ENCODE measurements at places on chromosomes 7 and 10. TPM values are rescaled to one million over a fixed set of nuclear protein-coding genes. Genes with fewer than 3 reads are reported as not detected.
A peak's percentile ranks its signal among the peaks of the same experiment; 100 is the strongest.

- DNase-seq, result no peak
Observed at GRCh38 chr7:81776161-81776560, 6.3 kb upstream of the HGF start.

DNA sequence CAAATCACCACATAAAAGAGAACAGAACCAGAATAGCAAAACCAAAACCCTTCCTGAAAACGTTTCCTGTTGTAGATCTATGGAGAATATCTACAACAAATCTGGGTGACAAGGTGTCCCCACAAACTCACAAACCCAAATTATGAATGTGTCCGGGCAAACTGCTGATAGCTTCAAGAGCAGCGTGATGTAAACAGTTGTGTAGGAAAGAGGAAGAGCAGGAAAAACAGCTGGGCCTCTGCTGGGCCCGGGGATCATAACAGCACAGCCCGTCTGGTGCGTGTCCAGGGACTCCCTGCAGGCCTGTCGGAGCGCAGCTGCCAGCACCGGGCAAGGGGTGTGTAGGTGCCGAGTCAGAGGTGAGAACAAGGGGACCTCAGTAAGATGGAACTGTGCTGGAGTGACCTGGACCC lies 53.7 kb downstream of the KCNH2 start:
- no peak for DNase-seq

GRCh38 chr10:65166272-65166671 lies 1645.1 kb downstream of the REEP3 start:
- no peak for DNase-seq

- DNase-seq, result no peak
Observed at GRCh38 chr10:28879875-28880682, 202.8 kb downstream of the BAMBI start.

- no peak for DNase-seq
Observed at GRCh38 chr7:69360913-69361312, 237.4 kb upstream of the AUTS2 start.

The FAM180A gene
- not detected for total RNA-seq

- peak; percentile 57 for DNase-seq
Observed at GRCh38 chr7:44665531-44666213, 59.2 kb downstream of the OGDH start.

- DNase-seq, result peak; percentile 59
Observed at GRCh38 chr7:26199301-26200037, 1.1 kb downstream of the HNRNPA2B1 start.

DNA sequence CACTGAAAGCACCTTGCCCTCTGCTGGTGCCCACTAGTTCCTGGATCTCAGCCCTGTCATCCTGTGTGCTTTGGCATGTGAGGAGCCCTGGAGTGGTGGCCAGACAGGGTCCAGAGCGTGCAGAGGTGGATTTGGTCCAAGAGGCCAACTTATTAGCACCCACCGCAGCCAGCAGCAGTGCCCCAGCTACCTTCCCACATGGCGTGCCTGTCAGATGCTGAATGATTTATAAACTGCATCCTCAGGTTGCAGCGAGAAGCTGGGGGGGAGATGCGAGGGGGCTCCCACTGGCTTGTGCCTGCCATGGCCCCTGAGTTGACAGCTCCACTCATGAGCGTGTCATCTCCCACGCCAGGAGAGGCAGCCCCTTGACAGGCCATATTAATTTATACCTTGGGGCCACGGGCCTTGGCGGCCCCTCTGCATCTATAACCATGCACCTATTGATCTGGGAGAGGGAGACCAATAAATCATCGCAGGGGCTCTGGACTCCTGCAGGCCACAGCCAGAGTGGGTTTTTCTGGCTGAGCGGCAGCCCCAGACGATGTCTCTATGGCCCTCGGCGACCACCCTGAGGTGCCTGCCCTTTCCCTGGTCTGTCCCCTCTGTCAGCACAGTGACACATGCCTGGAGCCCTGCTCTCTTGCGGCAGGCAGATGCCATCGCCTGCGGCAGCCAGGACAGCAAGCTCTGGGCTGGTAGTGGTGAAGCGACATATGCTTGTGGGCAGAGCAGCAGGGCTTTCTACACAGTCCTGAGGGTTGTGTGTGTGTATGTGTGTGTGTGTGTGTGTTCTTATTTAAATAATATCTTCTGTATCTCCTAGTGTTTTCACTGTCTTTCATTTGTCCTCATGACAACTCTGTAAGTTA lies 120.8 kb downstream of the CDH23 start:
- DNase-seq, result no peak

GRCh38 chr7:97078023-97078969 lies 39.2 kb upstream of the SDHAF3 start:
- DNase-seq, result no peak

- no peak for DNase-seq
Observed at GRCh38 chr10:23742368-23742767, 303.5 kb downstream of the OTUD1 start.

GRCh38 chr10:123808906-123809305 lies 82.7 kb downstream of the CPXM2 start:
- DNase-seq, result peak; percentile 43

DNA sequence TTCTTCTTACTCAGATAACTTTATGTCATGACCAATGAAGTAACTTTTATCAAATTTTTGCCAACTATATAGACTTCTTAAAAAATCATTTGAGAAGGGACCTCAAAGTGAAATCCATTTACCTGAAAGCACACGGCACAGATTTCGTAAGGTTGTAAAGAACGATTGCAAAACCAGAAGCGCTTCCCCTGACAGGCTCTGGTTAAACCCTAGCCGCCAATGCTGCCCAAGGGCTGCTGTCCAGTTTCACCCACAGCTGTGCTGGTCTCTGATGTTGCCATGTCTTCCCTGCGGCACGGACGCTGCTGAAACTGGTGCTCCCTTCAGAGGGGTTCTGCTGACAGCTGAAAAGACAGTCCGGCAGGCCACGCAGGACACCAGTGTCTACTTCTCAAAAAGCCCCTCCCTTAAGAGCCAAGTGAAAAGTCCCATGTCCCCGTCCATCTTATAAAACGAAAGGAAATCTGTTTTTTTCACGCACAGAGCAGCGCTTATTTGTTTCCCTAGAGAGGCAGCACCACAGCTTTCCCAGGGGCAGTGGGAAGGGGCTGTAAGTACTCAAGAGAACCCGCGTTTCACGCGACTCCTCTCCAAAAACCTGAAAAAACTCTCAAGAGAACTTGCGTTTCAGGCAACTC lies 32.5 kb downstream of the GNA12 start:
- no peak for DNase-seq

The SND1 gene
- 111 TPM for total RNA-seq
